Right renal pelvis (tissue), 4 donors: ENCODE measurements at places on chromosomes 1 and 21. TPM values are rescaled to one million over a fixed set of nuclear protein-coding genes. Genes with fewer than 3 reads are reported as not detected.

OR2L5 gene
- polyA plus RNA-seq: not detected

DNA sequence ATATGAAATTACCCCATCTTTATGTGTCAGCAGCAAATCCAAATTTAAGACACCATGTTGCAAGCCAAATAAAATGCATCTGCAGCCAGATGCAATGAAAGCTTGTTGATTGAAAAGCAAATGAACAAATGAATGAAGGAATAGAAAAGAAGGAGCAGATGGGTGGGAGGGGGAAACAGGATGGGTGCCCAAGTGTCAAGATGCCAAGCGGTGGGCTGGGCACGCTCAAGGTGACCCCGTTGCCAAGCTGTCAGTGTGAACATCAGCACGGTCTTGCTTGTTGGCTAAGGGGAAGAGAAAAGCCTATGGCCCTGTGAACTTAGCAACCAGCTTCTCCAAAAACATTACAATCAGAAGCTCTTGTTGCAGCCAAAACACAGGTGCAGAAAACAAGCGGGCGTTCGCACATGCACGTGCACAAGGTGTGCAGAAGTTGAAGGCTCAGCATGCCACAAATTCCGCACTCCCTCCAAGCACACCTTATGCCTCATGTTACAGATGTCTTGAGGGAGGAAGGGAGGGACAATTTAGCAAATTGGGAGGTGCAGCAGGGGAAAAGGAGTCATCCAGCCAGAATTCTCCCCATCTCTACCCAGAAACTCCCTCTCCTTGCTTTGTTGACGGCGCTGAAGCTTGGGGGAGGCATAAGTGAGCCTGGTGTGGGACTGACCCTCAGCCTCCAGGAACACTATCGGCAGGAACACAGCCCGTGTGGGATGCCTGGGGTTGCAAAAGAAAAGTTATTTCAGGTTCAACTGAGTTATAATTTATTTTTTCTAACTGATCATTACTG is 62.4 kb downstream of the HIVEP3 start:
- DNase-seq: no peak

PEAR1 gene
- 22.6 TPM for polyA plus RNA-seq

PRAMEF4 gene
- not detected for polyA plus RNA-seq

KAZN gene
- polyA plus RNA-seq: 34.9 TPM

C4BPA gene
- polyA plus RNA-seq: 0.69 TPM

DNA sequence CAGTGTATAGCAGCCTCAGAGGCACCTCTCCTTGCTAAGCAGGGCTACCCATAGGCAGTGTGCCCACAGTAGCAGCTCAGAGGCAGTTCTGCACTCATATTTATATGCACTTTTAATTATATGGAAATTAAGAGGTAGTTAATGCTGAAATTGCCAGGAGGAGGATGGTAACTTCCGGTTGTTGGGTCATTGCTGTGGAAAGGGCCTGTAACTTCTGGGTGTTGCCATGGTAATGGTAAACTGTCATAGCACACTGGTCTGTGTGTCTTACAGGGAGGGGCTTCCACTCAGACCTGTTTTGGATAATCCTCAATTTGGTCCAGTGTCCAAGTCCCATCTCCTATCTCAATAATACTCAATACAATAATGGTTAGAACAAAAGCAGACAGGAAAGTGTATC is 7.6 kb downstream of the CFH start:
- DNase-seq: no peak

DNA sequence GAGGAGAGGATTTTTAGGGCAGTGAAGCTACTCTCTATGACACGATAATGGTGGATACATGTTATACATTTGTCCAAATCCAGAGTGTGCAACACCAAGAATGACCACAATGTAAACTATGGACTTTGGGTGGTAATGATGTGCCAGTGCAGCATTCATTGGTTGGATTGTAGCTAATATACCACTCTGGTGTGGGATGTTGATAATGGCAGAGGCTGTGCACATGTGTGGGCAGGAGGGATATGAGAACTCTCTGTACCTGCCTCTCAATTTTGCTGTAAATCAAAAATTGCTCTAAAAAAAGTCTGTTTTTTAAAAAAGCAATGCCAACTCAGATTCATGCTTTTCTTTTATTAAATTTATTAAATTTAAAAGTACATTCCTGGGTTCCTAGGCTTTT is 27.2 kb upstream of the LPAR3 start:
- DNase-seq: no peak

DNA sequence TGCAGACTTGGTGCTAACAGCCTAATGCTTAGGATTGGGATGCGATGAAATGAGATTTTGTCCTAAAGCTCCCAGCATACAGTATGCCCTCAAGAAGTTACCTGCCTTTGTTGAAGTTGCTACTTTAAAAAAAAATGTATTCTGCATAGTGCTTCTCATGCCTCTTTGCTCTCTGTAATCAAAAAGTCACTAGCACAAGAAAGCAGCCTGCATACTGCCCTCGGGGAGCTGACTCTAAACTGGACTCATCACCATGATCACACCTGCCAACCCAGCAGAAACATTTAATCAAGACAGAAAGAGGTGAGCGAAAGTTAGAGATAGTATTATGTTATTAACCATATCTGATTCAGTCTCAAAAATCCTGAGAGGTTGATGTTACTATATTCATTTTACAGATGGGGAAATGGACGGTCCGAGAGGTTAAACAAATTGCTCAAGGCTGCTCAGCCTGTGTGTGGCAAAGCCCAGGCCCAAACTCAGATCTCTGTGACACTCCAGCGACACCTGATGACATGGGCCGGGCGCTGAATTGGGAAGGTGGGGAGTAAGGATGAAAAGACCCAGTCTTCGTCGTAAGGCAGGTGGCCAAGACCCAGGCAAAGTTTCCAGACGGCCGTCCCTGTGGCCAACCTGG is 1.1 kb downstream of the BATF3 start:
- DNase-seq: no peak

GRCh38 chr1:91153341-91153740 is 131.5 kb upstream of the ZNF644 start:
- DNase-seq: no peak

TESK2 gene
- 7.4 TPM for polyA plus RNA-seq

DNA sequence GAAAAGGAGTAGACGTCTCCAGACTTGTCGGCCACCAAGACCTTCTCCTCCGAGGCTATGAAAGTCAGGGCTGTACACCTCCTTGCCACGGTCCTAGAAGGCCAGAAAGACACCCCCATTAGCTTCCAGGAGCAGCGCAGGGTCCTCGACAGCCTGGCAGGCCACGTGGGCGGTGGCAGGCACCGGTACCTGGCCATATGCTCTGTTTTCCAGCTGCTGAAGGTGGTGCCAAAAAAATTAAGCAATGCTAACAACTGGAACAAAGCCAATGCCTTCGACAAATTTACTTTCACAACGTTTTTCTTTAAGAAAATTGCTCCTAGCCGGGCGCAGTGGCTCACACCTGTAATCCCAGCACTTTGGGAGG is 15.9 kb downstream of the WDR4 start:
- DNase-seq: no peak

DNA sequence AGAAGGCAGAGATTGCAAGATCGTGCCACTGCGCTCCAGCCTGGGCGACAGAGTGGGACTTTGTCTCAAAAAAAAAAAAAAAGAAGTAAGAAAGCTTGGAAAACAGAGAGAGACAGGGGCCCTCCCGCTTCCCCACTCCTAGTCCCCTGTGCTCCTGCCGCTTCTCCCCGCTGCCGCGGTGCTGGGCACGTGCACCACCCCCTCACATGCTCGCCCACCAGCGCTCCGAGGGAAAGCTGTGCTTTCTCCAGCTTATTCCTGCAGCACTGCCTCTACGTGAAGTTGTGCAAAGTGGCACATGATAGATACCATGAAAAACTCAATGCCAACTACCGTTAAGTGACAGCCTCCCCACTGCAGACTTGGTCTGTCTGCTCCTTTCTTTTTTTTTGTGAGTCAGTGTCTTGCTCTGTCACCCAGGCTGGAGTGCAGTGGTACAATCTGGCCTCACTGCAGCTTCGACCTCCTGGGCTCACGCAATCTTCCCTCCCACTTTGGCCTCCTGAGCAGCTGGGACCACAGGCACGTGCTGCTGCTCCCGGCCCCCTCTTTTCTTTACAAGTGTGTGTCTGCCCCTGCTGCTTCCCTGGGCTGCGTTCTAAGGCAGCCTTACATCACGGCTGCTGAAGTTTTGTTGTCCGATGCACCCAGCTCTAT is 15.4 kb downstream of the SLX9 start:
- no peak for DNase-seq

DNA sequence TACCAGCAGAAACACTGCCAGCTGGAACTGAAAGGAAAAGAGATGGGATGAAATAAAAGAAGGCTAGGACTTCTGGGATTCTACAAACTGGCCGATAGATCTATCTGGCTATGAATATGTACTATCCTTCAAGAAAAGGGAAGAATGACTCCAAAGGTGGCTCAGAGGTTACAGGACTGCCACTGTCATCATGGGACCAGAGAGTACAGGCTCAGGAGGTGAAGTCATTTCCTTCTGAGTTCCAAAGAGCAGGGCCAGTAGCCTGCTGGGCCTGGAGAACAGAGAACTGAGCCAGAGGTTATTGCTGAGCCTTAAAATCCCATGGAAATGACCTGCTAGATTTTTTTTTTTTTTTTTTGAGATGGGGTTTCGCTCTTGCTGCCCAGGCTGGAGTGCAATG is 27.6 kb downstream of the ZNF496 start:
- no peak for DNase-seq

- no peak for DNase-seq
Observed at GRCh38 chr1:100879422-100879821, 15.2 kb downstream of the EXTL2 start.

DNA sequence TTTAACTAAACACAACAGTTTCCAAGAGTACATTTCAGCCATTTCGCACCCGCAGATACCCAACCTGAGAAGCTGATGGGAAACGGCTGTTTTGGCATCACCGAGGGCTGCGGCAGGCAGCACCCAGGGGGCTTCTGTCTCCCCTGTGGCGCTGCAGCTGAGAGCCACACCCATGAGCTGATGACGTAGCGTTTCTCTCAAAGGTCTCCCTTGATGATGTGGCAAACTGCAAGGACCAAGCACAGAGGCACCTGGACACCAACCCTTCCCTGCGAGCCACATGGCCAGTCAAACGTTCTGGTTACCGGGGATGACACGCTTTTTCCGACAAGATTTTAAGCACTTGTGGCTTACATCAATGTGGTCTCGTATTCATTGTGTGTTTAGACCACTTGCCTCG is 150.8 kb upstream of the ERG start:
- no peak for DNase-seq

DNA sequence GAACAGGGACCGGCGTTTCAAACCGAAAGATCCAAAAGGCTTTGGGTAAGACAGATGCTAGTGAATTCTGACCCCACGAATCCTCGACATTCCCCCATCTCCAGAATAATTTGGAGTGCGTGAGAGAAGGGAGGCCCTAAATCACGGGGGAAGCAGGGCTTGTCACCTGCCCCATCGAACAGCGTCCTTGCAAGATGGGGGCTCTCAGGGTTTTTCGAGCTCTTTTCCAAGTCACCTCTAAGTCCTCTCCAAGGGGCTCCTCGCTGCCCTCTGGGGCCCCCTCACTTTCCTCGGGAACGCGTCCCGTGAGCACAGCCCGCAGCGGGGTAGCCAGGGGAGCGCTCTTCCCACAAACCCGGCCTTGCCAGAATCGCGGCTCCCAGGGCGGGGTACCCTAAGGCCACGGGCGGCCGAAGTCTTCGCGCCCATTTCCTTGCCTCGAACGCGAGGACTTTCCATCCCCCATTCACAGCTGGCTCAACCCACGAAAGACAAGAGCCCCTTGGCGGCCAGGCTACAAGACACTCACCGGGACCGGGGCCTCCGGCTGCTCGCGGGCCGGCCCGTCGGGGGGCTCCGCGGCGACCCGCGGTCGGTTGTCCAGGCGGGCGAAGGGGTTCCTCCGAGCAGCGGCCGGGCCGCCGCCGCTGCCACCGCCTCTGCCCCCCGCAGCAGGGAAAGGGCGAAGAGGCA is 546 bp downstream of the DONSON start:
- DNase-seq: peak; percentile 32

DNA sequence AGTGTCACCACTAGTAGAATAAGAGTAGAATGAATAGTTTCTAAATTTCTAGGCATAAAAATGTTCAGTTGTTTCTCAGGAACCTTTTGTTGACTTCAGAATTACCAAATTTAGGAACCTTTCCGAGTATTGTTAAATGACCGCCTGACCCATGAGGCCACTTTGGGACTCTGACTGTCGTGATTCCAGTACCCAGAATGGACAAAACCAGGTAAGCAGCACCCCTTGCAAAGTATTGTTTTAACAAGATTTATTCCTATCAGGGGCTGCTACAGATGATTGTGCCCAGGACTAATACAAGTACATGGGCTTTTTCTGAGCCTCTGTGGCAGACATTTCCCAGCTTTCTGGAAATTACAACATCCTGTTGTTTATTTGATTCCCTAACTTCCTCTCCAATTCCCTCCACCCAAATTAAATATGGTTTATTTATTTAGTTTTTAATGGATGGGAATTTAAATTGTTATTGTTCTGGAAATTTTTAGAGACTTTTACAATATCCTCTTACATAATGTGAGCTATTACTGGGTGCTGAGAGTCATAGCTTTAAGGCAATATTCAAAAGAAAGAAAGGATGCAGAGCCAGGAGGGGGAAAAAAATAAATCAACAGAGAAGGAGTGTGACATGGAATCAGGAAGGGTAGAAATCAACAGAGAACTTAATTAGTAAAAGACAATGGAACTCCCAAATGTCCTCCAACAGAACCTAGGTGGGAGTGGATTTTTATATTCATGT is 37.4 kb upstream of the NTPCR start:
- DNase-seq: no peak
